ENCODE measurements at places on chromosomes 12 and 14.
A peak's percentile ranks its signal among the peaks of the same experiment; 100 is the strongest.

- H3K27ac ChIP-seq, result peak overlapping the region; percentile 42
- no peaks in the 10 kb centered on the region for H3K27me3 ChIP-seq
- H3K4me3 ChIP-seq, result no peak overlapping the region
- H3K4me1 ChIP-seq, result peaks cover 46% of the 10 kb centered on the region
- H3K36me3 ChIP-seq, result peaks cover 25% of the 10 kb centered on the region
These were observed 21.7 kb downstream of the BORCS5 start for GRCh38 chr12:12378616-12379015.

GRCh38 chr14:80448267-80448666, 237.0 kb upstream of the DIO2 start:
- no peaks in the 10 kb centered on the region for H3K27me3 ChIP-seq
- H3K4me3 ChIP-seq, result no peak overlapping the region
- H3K36me3 ChIP-seq, result no peaks in the 10 kb centered on the region

DNA sequence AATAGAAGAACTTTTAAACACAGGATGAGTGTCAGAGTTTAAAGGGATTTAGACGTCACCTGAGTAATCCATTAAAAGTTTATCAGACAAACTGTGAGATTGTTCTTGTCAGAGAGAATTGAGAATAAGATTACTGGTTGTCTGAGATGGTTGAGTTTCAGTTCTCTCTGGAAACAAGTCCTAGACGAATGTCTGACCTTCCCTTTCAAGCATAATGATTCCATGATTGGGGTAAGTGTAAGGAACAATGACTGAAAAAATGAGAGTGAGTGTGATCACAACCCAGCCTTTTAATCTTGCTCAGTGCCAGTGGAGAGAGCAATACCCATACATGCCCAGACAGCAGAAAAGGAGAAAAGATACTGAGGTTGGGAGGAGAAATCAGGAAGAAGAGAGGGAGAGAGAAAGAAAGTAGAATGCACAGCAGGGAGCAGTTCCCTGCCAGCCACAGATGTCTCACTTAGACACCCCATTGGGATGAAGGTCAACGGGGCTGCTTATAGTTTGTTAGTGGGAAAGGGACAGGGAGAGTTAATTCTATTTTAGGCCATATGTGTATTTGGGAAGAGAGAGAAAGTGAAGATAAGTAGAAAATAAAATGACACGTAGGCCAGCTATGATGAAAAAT, 4.3 kb downstream of the GRIP1 start:
- no peak overlapping the region for H3K4me3 ChIP-seq
- no peak for DNase-seq
- no peaks in the 10 kb centered on the region for H3K4me1 ChIP-seq
- H3K36me3 ChIP-seq, result no peaks in the 10 kb centered on the region
- no peak overlapping the region for H3K27ac ChIP-seq

GRCh38 chr14:99764222-99764706, 28.9 kb upstream of the EML1 start:
- no peaks in the 10 kb centered on the region for H3K4me1 ChIP-seq
- DNase-seq, result no peak
- H3K4me3 ChIP-seq, result no peak overlapping the region
- no peak overlapping the region for H3K27ac ChIP-seq
- no peaks in the 10 kb centered on the region for H3K36me3 ChIP-seq

- no peak overlapping the region for H3K4me3 ChIP-seq
- DNase-seq, result no peak
- peaks cover 4% of the 10 kb centered on the region for H3K4me1 ChIP-seq
- no peaks in the 10 kb centered on the region for H3K36me3 ChIP-seq
These were observed 365.6 kb upstream of the TMPO start for GRCh38 chr12:98149691-98150210.

GRCh38 chr12:121255433-121255832, 41.1 kb downstream of the CAMKK2 start:
- DNase-seq, result no peak
- H3K27ac ChIP-seq, result no peak overlapping the region
- H3K4me1 ChIP-seq, result peaks cover 6% of the 10 kb centered on the region
- no peak overlapping the region for H3K4me3 ChIP-seq

DNA sequence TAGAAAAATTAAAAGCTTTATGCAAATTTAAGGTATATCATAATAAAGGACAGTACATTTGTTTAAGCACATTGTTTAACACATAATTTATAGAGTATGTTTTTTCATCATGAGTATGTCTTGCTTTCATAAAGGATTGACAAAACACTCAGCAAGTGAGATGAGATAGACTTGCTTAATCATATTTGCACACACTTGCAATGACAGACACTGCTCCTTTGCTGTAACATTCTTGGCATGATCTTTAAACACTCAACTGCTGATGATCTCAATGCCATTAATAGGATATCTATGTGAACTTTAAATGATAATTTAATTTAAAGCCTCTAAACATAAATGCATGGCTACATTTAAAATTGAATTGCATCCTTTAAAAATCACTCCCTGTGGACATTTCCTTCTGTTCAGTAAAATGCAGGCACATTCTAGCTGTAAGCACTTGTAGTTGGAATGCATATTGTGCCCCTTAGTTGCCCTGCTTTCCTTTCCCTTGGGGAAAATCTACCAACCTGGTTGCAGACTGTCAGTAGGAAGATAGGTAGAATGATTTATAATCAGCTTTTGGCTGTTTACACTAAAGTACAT, 979.0 kb downstream of the TMTC2 start:
- H3K4me1 ChIP-seq, result no peaks in the 10 kb centered on the region
- H3K36me3 ChIP-seq, result no peaks in the 10 kb centered on the region
- no peaks in the 10 kb centered on the region for H3K27me3 ChIP-seq
- no peak for DNase-seq
- no peak overlapping the region for H3K4me3 ChIP-seq

GRCh38 chr12:105921872-105922669, 216.7 kb downstream of the NUAK1 start:
- no peak overlapping the region for H3K4me3 ChIP-seq
- no peaks in the 10 kb centered on the region for H3K36me3 ChIP-seq
- no peaks in the 10 kb centered on the region for H3K4me1 ChIP-seq
- H3K27ac ChIP-seq, result no peak overlapping the region

DNA sequence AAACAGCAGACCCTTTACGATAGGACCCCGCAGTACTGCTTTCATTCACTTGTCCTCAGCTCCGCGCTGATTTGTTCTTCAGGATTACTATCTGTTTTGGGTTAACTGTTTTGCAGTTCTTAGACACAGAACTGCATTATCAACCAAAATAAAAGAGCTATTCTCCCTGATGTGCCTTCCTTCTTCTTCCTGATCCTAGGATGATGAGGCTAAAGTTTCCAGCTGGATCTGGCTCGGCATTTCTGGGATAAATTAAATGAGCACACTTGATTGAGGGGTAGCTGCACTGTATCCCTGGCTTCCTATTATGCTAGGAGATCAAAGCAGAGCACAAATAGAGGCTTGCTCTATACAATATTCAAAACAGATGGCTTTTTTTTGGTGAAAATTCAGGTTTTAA, 165.7 kb downstream of the FBXL14 start:
- H3K4me1 ChIP-seq, result peaks cover 20% of the 10 kb centered on the region
- H3K27me3 ChIP-seq, result no peaks in the 10 kb centered on the region
- no peaks in the 10 kb centered on the region for H3K36me3 ChIP-seq

DNA sequence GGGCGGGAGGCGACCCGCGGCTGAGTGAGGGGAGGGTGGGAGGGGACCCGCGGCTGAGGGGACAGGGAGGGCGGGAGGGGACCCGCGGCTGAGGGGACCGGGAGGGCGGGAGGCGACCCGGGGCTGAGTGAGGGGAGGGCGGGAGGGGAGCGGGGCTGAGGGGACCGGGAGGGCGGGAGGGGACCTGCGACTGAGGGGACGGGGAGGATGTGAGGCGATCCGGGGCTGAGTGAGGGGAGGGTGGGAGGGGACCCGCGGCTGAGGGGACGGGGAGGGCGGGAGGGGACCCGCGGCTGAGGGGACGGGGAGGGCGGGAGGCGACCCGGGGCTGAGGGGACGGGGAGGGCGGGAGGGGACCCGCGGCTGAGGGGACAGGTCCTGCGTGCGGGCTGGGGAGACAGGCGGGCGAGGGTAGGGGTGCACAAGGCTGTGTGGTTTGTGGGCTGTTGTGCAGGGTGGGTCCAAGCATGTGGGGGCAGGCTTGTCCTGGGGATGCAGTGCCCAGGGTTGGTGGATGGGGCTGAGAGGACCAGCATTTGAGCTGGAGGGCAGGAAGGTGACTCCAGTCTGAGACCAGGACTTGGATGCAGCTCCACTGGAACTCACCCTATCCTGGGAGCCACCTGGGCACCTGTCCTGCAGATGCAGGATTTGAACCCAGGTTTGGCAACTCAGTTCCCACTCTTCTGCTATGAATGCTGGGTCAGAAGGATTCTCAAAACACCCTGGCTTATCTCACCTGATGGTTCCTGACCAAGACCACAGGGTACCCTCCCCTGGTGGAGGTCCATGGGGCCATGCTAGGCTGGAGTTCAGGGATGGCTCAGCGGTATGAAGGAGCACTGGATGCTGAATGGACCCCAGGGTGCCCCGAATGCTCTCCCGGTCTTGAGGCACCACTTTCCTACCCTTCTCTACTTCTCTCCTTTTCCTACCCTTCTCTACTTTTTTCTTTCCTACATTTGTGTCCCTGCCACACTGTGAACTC, 9.4 kb downstream of the PLD4 start:
- peak overlapping the region; percentile 87 for H3K4me3 ChIP-seq
- H3K27ac ChIP-seq, result peak overlapping the region; percentile 65
- H3K4me1 ChIP-seq, result peaks cover 5% of the 10 kb centered on the region
- H3K36me3 ChIP-seq, result peaks cover 2% of the 10 kb centered on the region
- DNase-seq, result no peak

DNA sequence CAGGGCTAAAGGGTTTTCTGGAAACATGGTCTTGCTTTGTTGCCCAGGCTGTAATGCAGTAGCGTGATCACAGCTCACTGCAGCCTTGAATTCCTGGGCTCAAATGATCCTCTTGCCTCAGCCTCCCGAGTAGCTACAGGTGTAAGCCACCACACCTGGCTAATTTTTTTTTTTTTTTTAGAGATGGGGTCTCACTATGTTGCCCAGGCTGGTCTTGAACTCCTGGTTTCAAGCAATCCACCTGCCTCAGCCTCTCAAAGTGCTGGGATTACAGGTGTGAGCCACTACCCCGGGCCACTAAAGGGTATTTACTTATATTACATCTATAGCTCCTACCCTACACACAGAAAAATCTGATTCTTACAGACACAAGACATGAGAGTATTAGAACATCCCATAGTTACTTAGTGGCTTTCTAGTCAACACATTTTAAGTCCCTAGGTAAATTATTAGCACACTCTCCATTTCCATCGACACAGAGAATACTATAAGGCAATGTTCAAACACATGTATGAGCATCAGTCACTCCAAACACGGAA, 6.2 kb upstream of the DCAF11 start:
- H3K4me3 ChIP-seq, result peak overlapping the region; percentile 24
- H3K4me1 ChIP-seq, result peaks cover 34% of the 10 kb centered on the region
- H3K36me3 ChIP-seq, result peaks cover 17% of the 10 kb centered on the region
